ENCODE measurements at places on chromosomes 11 and 22.

DNA sequence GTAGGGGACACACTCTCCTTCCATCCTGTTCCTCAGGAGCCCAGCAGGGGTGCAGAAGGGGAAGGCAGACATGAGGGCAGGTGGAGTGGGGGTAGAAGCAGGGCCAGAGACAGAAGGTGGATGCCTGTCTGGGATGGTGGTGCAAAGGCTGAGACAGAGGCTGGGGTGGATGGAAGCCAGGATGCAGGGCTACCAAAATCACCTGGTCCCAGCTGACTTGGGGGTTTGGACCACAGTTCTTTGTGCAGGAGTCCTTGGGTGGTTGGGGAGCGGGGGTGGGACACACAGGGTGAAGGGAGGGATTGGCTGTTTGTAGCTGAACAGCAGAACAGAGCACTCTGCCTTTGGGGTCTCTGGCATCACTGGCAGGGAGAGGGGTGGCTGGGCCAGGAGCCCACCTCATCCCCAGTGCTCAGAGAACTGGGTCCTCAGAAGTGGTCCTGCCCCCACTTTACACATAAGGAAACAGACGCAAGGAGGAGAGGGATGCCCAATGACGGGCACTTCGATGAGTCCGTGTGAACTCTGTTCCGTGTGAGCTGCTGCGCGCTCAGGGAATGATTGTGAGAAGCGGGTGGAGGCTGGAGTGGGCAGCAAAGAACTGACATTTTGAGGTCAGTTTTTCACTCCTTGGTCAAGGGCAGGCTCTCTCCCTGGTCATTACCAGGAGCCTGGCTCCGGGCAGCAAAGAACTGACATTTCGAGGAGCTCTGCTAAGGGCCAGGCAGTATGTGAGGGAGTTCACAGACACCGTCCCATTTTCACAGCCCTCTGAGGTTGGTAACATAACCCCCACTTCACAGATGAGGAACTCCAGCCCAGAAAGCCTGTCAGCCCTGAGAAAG lies 1.9 kb downstream of the TAGLN start:
- no peak for DNase-seq

DNA sequence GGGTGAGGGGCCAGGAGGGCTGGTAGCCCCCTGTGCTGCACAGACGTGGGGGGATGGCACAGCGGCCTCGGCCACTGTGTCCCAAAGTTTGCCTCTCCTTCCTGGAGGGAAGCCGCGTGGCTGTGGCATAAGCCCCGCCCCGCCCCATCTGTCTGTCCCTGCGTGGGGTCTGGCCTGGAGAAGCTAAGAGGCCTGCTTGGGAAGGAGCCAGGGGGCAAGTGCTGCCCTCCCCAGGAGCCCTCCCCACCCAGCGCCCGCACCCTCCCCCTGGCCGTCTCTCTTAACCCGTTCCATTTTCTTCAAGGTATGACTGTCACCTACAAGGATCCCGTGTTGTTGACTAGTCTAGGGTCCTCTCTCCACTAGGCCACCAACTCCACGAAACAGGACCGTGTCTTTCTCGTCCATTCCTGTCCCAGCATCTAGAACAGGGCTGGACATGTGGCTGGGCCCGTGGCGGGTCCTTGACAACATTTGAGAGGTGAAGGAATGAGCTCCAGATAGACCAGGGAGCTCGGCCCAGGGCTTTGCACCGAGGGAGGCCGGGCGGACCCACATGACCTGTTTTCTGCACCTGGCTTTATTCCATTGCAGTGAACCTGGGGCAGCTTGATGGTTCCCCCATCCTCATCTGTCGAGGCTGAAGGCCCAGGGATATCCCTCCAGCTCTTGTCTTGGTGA lies 428.0 kb downstream of the TBC1D22A start:
- DNase-seq, result no peak

DNA sequence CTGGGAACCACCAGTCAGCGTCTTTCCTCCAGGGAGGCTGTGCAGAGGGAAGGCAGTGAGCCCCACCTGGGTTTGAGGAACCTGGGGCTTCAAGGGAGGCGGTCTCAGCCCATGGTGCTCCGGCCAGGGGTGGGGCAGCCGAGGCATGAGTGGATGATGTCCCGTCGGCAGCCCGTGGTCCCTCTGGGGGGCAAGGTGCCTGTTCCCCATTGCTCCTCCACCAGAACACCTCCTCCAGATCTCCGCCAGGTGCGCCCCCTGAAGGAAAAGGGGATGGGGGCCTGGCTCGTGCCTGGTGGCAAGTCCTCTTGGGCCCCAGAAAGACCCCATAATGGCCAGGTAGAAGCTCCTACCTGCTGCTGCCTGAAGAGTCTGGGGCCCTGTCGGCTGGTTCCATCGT lies 94.1 kb downstream of the KCNQ1 start:
- DNase-seq, result no peak

DNA sequence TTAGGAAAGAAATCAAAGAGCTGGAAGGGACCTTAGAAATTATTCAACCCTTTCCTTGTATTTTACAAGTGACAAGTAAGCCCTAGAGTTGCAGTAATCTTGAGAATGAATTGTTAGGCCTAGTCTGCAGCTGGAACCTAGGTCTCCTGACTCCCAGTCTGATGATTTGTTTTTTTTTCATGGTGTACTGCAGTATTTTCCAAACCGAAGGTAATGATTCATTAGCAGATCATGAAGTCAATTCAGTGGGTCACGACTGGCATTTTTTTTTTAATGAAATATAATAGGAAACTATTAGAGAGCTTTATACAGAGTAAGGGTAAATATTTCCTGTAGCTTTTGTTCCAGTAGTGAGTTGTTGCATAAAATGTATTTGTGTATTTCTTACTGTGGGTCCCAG lies 42.8 kb downstream of the EXT2 start:
- no peak for DNase-seq

GRCh38 chr11:133955081-133955891 lies 1.5 kb downstream of the IGSF9B start:
- peak; percentile 40 for DNase-seq

DNA sequence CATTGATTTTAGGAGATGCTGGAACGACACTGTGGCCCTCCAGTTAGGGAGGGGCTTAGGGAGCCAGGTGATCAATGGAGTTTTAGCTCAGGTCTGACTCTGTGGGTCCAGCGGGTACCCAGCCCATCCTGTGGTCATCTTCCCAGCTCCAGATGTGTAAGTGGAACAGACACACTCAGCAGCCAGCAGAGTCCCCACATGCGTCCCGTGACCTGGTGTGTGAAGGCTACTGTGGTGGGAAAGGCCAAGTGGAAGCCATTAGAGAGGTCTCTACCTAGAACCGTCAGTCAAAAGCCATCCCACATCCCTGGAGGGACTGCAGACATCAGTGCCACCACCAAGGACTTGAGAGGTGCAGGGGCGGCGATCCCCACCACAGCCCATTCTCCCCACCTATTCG lies 19.9 kb upstream of the CD81 start:
- DNase-seq, result no peak

- no peak for DNase-seq
These were observed 11.4 kb upstream of the CD44 start for GRCh38 chr11:35127619-35128018.

GRCh38 chr22:44003405-44004103 lies 20.5 kb upstream of the PARVB start:
- DNase-seq, result no peak

DNA sequence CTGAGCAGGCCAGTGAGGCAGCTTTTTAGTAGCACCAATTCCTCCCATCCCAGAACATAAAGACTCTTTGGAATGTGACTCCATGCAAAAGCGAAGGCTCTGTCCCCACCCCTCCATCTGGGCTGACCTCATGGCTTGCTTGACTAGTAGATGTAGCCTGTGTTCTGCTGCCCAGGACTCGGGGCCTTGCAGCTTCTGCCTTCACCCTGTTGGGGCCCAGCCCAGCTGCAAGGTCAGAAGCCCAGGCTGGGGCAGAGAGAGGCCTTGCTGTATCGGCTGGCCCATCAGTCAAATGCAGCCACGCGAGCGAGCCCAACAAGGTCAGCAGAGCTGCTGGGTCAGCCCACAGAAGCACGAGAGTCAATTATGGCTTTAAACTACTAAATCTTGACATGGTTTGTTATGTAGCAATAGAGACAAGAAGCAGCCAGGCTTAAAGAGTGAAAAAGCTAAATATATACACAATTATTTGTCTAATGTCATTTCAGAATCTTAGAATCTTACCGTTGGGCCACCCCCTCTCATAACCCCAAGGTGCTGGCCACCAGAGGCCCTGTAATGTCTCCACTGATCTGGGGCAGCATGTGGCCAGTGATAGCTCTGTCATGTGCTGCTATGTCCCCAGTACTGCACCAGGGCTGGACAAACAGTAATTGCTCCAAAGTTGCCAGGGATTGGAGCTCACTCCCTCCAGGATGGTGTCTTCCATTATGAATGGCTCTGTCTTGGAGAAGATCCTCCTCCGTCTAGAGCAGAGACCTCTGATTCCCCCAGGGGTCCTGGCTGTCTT lies 10.4 kb upstream of the WNT11 start:
- no peak for DNase-seq

- DNase-seq, result no peak
These were observed 4.1 kb downstream of the BRMS1 start for GRCh38 chr11:66340596-66341501.

DNA sequence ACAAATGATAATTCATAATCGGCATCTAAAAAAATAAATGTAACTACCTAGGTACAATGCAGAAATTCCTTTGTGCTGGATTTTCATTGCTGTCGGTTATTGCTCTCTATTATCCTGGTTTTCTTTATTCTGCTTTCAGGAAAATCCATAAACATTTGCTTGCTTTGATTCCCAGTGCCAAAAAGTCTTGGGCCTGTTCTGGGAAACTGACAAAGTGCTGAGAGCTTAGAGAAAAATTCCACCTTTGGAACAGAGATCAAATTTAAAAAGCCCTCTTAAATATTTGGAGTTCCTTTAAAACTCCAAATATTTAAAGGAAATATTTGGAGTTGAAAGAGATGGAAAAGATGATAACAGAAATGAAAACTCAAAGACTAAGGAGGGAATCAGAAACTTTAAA lies 87.3 kb upstream of the ZBED5 start:
- DNase-seq, result no peak

- no peak for DNase-seq
These were observed 151.6 kb upstream of the MTMR2 start for GRCh38 chr11:96075532-96075959.

All from hippocampal formation (tissue), 2 donors.